ENCODE measurements at places on chromosomes 16 and 17.

DNA sequence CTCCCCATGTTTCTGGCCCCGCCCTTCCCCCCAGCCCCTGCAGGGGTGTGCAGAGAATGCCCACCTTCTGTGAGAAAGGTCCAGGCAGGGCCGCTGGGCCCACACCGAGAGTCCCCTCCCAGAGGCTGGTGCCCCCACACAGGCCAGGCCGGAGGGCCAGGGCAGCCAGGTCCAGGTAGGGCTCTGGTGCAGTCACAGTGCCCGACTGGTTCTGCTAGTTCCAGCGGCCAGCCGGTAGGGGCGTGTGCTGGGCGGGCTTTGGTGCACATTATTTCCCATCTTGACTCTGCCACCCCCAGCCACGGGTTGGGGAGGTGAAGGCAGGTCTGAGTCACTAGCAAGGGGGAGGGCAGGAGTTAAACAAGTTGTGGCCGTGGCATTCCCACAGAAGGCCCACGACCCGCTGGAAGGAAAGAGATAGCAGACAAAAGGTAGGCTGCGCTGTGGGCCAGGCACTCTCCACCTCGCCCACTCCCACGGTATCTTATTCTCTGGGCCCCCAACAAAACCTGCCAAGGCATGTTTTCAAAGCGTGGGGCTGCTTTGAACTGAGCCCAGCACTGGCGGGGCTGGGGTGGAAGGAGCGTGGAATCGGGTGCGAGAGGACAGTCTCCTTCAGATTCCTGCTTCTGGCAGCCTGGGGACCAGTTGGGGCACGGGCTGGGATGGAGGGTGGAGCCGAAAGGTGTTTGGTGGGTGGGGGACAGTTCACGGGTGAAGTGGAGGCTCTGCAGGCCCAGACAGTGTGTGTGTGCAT lies 1.9 kb downstream of the EPN3 start:
- peak; percentile 55 for DNase-seq

GRCh38 chr17:36825521-36825920 lies 111.8 kb upstream of the LHX1 start:
- no peak for DNase-seq

DNA sequence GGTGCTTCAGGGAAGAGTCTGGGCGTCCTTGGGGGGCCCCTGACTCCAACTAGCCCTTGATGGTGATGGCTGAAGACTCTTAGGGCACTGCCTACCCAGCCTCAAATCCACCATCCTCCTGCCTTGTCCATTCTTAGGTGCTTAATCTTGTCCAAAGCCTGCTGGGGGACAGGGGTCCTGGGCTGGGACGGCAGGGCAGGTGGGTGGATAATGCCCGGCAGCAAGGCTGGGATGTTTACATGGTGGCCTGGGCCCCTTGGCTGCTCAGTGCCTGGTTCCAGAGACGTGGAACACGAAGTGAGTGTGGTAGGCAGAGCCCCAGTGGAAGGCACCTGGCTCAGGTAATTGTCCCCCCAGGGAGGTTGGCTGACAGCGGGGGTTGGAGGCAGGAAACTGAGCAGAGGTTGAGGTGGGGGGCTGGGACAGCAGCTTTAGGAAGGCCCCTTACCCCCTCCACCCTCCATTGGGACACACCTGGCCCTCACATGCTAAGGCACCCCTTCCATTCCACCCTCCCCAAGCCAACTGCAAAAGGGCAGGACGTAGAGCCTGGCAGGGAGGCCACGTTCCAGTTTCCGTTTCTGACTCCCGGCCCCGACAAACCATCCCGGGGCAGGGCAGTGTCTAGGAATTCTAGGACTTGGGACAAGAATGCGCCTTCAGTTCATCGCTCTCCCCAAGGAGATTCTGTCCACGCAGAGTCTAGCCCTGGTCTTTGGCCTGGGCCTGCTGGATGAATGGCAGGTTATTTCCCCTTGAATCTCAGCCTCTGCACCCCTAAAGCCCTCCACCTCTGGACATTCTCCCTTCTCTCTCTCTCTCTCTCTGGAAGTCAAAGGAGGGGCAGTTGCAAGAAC lies 1.9 kb downstream of the FOXJ1 start:
- no peak for DNase-seq

GRCh38 chr17:38779965-38780752 lies 19.2 kb downstream of the PIP4K2B start:
- no peak for DNase-seq

DNA sequence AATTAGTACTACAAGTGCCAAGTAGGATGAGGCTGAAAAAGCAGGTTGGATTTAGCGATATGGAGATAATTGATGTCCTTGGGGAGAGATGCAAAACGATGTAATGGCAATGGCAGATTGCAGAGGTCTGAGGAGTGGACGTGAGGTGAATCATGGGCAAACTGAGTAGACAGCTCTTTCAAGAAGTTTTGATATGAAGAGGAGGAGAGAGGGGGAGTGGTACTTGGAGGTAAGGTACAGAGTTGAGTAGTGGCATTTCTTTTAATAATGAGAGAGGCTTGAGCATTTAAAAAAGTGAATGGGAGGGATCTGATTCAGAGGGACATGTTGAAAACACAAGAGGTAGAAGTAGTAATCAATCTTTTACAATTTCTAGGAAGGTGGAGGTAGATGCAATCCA lies 17.7 kb upstream of the VPS4A start:
- DNase-seq = no peak

Measured in AG20443 (cell line).